Colonic mucosa (tissue), 4 donors: ENCODE measurements at places on chromosomes 3 and 15.

GRCh38 chr3:157754451-157754850 lies 251.2 kb upstream of the VEPH1 start:
- no peak for DNase-seq

DNA sequence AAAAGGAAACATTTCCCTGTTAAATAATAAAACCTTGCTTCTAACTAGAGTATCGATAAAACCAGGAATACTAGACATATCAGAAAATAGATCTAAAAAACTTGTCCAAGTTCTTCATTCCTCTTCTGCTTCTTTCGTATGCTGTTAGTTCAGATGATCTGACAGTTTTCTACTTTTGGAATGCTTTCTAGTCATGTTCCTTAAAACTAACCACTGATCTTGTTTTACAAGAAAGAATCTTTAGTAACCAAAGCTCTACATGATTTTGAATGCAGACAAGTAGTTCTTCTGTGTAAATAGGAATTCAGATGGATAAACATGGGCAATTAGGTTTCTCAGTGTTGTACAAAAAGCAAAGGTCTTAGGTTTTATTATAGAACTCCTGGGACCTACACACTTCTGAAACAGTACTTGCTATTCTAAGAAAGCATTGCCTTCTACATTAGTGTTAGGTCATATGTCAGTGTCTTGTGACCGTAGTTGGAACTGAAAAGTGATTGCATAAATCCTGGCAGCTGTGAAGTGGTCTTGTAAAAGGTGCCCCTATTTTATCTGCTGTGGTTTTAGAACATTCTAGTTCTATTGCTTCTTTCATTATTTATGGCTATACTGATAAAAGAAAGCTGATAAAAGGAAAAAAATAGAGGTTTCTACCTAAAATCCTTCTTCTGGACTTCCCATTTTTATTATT lies 40.7 kb downstream of the SNRK start:
- DNase-seq = no peak

- no peak for DNase-seq
Observed at GRCh38 chr3:23219117-23219516, 16.0 kb downstream of the UBE2E2 start.

DNA sequence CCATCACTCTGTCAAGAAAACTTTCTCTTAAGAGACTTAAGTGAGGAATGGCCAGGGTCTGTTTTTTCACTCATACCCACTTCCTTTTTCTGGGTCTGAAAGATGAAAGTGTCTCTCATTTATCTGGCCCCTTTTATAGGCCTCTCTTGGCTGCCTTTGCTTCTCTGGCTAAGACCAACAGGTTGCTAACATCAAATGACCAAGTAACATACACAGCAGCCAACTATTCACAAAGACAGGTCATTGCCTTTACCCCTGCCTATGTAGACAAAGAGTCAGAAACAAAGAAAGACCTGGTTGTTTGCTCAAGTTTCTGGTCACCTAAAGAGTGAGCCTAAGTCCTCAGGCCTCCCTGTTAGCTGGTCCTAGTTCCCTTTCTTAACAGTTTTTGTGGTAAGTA lies 24.0 kb upstream of the CSTA start:
- DNase-seq = no peak

- peak; percentile 74 for DNase-seq
Observed at GRCh38 chr15:62254137-62254934, 89.3 kb upstream of the C2CD4B start.

- no peak for DNase-seq
Observed at GRCh38 chr15:78985859-78986475, 41.1 kb upstream of the CTSH start.

DNA sequence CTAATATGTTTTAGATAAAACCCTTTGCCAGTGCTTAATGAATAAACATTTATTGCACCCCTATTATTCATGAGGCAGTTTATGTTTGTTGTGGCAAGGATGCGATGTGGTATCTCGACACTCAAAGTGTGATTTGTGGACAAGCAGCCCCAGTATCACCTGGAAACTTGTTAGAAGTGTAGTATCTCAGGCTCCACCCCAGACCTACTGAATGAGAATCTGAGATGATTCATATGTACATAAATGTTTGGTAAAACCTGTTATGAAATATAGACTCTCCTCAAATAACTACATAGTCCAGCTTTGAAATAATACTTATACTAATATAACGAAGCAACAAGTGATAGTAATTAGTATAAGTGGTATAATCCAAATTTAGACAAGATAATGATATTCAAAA lies 914.8 kb downstream of the TUSC7 start:
- no peak for DNase-seq

DNA sequence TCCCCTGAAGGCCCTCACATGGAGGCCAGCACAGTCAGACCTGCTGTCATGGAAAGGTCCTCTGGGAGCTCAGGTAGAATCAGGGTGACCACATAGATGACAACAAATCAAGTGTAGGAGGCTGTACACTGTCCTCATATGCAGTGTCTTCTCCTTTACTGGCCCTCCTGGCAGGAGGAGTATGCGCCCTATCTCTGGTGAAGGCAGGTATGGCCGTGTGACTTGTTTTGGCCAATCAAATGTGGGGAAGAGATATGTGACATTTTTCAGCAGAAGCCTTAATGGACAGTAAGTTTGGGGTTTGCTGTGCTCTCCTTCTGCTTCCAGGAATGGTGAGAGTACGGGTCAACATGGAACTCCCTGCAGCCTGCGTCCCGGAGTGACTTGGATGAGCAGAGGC lies 69.9 kb downstream of the RHCG start:
- no peak for DNase-seq

DNA sequence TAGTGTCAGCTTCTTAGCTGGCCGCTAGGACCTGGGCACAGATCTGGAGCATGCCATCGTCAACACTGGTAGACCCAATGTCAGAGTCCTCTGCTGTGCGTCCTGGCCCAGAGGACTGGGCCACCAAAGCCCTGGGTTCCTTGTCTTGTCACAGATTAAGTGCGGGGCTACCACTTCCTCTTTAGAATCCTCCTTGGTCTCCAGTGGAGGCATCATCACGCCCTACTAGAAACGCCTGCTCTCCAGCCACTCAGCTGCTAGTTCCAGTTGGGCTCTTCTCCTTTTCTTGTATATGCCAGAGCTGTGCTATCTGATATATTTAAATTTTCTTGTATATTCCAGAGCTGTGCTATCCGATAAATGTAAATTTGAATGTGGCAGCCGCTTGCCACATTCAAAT lies 11.2 kb downstream of the PPCDC start:
- DNase-seq = no peak

GRCh38 chr15:92796161-92796611 lies 103.9 kb upstream of the CHD2 start:
- DNase-seq = no peak

DNA sequence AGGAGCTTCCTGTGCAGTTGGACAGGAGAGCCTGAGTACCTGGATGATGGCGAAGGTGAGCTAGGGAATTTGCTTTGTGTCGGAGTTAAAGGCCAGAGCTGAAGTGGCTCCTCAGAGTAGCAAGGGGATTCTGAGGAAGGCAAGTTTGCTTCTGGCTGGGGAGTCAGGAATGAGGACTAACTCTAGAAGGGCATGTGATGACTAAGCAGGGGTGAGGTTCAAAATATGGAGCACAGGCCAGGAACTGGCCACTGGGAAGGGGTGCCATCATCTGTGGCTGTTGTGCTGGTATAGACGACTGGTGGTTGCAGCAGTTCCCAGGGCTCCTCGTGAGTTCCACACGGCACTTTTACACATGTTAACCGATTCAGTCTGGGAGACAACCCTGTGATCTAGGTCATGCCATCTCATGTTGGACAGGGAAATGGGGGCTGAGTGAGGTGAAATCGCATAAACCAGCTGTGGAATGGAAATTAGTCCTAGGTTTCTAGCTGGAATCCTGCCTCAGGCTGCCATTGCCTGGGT lies 100.8 kb downstream of the EEFSEC start:
- no peak for DNase-seq

GRCh38 chr3:69505770-69506407 lies 120.0 kb upstream of the FRMD4B start:
- no peak for DNase-seq

DNA sequence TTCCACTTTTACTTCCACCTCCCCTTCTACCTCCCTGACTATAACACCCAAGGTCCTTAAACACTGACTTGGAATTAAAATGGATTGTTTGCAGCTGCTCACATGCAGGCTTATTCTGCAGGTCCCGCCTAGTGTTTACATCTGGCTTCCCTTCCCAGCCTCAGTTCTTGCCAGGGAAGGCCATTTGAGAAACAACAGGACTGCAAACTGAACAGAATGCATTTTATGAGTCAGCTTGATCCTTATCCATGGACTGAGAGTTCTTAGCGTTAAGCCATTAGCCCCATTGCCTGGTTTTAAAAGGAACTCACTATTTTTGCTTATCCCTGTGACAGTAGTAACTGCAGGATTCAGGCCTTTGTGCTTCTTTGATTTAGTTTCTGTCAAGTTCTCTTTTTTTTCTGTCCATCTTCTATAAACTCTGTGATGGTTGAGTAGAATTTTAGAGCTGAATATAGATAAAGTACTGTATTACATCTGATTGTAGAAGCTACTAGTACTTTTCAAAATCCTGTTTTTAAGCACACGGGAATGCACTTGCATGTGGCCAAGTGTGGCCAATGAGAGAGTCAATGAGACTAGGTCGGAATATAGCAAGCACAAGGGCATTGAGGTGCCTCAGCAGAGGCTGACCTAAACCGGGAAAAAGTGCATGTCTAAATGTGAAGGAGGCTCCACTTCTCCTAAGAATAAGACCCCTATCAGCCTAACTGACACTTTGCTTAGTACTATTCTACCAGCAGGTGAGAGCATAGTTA lies 106.4 kb downstream of the TUSC7 start:
- peak; percentile 28 for DNase-seq

- no peak for DNase-seq
Observed at GRCh38 chr3:132605374-132605792, 8.3 kb downstream of the ACKR4 start.

GRCh38 chr3:151182349-151183079 lies 20.5 kb downstream of the GPR171 start:
- no peak for DNase-seq

DNA sequence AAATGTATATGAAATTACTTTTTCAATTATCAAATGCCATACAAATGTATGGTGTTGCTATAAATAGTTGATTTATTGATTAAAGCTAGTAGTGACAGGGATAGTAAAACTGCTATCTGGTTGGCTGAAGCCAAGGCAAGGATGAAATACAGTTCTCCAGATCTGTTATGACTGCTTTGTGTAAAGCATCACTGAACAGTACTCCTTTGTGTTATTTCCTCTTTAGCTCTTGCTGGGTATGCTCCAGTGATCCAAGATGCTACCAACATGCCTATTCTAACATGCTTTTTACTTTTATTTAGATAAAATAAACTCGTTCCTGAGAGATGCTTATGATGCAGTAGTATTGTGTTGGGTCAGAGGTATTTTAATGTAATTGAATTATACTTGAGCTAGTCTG lies 12.4 kb upstream of the UBR1 start:
- DNase-seq = no peak
